Foreskin fibroblast (primary cell): ENCODE measurements at places on chromosomes 16 and 17.

DNA sequence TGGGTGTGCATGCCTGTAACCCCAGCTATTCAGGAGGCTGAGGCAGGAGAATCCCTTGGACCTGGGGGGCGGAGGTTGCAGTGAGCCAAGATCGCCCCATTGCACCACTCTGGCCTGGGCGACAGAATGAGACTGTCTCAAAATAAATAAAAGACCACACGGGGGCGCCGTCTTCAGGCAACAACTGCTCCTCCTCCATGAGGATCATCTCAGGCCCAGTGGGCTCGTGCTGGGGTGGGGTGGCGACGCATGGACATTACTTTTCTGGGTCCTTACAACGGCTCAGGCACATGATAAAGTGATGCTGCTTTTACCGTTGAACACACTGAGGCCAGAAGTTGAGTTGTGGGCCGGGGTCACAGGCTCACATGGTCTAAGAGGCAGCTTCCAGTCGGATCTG lies 56.2 kb downstream of the PRMT7 start:
- DNase-seq: peak; percentile 51

- DNase-seq: peak; percentile 3
Observed at GRCh38 chr17:19573075-19573474, 39.4 kb downstream of the SLC47A1 start.

DNA sequence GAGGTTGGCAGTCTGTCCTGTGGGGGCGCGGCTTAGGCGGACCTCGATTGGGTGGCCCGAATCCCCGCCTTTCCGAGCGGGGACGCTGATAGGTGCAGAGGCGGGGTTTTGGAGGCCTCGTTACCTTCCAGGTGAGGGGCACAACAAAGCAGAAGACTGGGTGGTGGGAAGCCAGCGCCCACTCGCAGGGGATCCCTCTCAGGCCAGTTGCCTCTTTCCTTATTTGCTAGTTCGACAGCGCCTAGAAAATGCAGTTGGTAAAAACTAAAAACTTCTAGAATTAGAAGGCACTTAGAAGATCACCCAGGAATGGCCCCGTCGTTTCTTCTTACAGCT lies 730 bp downstream of the KAT7 start:
- DNase-seq: no peak

GRCh38 chr16:79062821-79063220 lies 537.7 kb downstream of the MAF start:
- no peak for DNase-seq

- DNase-seq: no peak
Observed at GRCh38 chr17:78006338-78006737, 47.8 kb downstream of the TNRC6C start.

GRCh38 chr17:81844887-81845286 lies 10.0 kb upstream of the PPP1R27 start:
- DNase-seq: no peak

DNA sequence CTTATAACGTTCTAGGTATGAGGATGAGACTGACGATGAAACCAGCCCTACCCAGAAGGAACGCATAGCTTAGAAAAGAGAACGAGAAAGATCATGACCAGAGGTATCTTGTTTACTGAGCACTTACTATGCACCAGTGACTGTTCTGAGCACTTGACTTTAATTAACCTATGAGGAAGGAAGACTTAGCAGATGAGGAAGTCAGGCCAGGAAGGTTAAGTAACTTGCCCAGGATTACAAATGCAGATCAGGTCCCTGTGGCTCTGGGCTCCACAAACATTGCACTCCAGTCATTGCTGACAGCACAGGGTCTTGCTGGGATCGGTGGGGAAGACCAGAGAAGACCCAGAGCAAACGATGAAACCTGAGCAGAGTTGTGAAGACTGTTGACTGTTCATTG lies 7.1 kb downstream of the KRT13 start:
- no peak for DNase-seq

- DNase-seq: no peak
Observed at GRCh38 chr16:62970851-62971250, 934.6 kb upstream of the CDH8 start.
